ENCODE measurements at places on chromosomes 7 and 10. TPM values are rescaled to one million over a fixed set of nuclear protein-coding genes. Genes with fewer than 3 reads are reported as not detected.

- no peak for DNase-seq
These were observed 163.2 kb downstream of the JAZF1 start for GRCh38 chr7:28017372-28017771.

PRR15 gene
- polyA plus RNA-seq = 4.2 TPM

DNA sequence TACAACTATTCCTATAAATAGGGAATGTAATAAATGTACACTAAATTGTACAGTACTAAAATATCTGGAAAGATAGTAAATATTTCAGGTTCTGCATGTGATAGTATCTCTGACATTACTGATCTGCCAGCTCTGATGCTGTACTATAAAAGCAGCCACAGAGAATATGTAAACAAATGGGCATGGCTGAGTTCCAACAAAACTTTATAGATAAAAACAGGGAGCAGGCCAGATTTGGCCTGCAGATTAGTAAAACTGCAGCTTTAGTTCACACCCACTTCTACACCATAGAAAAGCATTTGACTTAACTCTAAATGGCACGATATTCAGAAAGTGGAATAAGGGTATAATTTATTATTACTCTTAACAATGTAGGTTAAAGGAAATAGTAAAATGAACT is 18.8 kb upstream of the TLL2 start:
- no peak for DNase-seq

FFAR4 gene
- polyA plus RNA-seq = not detected

GRCh38 chr7:151280388-151281019 is 32.0 kb upstream of the SMARCD3 start:
- DNase-seq = no peak

GRCh38 chr10:131271966-131272365 is 39.6 kb downstream of the TCERG1L start:
- DNase-seq = no peak

DNA sequence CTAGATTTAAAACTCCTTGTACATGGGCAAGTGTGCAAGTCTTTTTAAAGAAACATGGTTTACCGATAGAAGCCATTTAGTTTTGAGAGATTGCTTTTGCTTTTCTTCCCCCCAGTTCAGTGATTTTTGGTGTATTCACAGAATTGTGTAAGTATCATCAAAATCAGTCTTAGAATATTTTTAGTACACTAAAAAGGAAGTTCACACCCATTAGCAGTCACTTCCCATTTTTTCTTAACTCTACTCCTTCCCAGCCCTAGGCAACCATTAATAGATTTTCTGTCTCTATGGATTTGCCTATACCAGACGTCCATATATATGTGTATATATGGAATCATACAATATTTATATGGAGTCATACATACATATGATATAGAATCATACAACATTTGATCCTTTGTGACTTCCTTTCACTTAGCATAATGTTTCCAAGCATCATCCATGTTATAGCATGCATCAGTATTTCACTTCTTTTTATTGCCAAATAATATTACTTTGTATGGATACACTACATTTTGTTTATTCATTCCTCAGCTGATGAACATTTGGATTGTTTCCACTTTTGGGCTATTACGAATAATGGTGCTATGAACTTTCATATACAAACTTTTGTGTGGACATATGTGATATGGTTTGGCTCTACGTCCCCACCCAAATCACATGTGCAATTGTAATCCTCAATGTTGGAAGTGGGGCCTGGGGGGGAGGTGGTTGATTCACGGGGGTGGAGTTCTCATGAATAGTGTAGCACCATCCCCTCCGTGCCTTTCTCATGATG is 16.5 kb upstream of the ARL4A start:
- DNase-seq = no peak

DNA sequence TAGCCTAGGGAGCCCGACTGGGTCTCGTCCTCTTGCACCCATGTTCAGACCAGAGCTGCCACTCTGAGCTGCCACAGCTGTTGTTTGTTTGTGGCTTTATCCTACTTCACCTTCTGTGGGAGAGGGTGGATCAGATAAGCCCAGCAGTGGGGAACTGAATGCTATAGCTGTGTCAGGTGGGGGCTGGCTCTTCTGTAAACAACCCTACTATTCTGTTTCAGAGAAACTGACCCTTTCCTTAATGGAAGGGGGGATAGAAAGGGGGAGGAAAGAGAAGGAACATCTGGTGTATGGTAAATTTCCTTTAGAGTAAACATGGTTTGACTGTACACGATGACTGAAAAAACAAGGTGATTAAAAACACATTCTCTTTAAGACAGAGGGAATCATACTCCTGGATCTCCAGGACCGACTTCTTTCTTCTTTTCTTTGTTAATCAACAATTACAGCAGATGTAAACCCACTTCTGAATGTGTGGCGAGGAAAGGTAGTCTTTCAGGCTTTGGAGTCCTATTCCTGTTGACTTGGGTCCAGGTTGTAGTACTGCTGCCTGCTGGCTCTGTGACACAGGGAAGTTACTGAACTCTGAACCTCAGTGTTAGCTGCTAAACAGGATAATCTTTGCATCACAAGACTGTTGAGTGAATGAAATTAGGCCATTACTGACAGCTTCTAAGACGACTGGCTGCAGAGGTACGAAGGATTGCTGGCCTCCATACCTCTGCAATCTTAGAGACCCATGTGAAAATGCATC is 6.0 kb downstream of the PRXL2A start:
- DNase-seq = no peak

- DNase-seq = peak; percentile 64
These were observed 71.7 kb downstream of the ICA1 start for GRCh38 chr7:8190119-8190895.

SFTPA1 gene
- polyA plus RNA-seq = not detected

AUTS2 gene
- 51.6 TPM for polyA plus RNA-seq

DNA sequence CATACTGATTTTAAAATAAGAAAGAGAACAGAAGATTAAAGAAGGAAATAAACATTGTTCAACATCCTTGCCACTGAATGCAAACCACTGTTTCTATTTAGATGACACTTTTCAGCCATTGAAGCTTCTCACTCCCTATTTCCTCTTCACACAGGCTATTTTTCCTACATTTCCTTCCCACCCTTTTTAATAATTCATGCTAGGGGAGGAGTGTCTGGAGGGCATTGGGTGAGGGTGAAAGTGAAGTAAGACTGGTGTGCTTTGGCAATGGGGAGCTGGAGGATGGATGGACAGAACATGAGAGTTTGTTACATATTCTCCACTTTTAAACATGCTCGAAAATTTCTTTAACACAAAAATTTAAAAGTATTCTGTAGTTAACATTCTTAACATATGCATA is 168.8 kb upstream of the GLI3 start:
- DNase-seq = no peak

MET gene
- 48.3 TPM for polyA plus RNA-seq

OR6B1 gene
- polyA plus RNA-seq = not detected

NACAD gene
- polyA plus RNA-seq = 6.9 TPM

DNA sequence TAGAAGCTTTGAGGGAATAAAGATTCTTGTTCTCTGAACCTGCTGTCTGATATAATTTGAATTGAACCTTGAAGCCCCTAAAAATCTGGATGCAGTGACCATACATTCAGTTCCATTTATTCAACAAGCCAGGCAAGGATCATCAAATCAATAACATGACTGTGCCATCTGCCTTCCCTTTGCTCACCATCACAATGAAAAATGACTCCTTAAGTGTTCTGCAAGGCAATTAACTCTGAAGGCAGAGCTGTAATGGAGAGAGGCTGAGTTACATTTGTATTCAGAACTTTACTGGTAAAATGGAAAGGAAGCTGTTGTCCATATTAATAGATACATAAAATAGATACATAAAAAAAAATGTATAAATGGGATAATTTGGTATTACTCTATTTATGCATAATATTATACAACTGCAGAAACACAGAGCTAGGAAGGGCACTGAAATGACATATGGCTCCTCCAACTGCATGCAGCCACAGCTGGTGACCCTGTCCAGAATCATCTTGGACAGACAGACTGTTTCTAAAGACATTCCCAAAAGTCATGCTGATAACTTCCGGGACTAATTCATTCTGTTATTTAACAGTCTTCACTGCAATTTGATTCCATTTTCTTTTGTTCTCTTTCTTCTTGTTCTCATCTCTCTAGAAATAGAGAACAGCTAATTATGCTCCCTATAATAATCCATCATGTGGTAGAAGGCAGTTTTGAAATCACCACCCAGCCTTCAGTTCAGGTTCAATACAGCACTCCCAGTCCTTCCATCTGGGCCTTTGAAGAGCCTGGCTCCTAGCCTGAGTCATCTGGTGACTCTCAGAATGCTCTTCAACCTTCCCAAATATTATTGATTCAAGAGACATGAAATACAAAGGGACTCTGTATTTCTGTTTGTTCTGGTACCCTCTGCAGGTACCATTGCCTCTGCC is 412.6 kb downstream of the GFRA1 start:
- DNase-seq = no peak

LBX1 gene
- not detected for polyA plus RNA-seq

DNA sequence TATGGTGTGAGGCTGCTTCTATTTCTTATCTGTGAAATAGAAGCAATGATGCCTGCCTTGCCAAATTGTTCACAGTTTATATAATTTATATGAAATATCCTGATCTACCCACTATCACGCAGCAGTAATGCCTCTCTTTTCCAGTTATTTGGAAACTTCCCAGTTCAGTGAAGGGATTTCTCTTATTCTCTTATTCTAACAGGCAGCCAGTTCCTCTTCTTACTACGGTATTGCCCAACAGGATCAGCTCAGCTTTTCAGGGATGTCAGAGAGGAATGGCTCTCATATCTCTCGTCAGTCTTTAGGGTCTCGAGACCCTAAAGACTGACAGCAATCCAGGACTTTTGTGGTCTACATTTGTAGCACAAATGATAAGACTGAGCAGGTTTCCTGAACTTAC is 215.6 kb downstream of the CREB5 start:
- no peak for DNase-seq
